Hematopoietic multipotent progenitor cell treated with erythropoietin and hydrocortisone succinate and interleukin-3 and kit ligand, for 4 days (in vitro differentiated cells): ENCODE measurements at places on chromosomes 3 and 15.

DNA sequence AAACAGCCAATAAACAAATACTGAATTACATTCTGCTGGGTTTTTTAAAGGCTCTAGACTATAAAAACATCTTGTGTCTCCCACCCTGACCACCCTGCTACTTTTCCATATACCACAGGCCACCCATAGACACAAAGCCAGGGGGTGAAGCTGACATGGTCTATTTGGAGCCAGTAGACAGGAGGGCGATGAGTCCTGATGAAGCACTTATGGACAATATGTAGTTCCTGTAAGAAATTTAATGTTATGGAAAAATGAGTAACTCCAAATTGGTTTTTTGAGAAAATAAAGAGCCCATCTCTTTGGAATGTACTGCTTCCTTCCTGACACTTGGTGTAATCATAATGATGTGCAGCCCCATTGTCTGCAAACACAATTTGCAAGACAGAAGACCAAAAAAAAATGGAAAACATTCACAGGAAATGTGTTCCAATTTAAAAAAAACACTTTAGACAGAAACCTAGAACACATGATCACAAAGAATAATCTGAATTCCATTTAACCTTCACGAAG lies 11.8 kb downstream of the SSR3 start:
- no peak for DNase-seq

DNA sequence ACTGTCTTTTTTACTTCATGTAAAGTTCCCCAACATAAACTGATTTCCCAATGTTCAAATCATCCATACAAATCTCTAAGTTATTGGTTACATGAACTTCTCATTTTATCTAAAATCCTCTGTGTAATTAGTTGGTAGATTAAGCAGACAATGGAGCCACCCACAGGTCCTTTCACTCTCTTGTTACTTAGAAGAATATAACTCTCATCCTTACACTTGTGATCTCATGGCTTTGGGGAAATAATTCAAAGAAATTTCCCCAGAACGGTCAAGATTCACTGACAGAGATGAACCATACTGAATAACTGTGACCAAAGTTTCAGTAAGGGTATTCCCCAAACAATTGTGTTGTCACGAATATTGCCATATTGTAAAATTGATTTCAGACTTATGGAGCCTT lies 1102.6 kb upstream of the EPHA6 start:
- DNase-seq, result no peak

GRCh38 chr15:40746916-40747418 lies 8.1 kb downstream of the RMDN3 start:
- DNase-seq, result peak; percentile 58

GRCh38 chr3:24145981-24146822 lies 201.1 kb downstream of the NR1D2 start:
- DNase-seq, result no peak

DNA sequence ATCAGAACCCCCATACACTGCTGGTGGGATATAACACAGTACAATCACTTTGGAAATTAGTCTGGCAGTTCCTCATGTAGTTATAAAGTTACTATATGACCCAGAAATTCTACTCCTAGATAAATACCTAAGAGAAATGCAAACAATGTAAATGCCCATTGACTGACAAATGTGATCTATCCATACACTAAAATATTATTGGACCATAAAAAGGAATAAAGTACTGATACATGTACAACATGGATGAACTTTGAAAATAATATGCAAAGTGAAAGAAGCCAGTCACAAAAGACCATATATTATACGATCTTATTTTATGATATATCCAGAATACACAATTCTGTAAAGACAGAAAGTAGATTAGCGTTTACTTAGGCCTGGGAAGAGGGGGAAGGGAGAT lies 7.8 kb downstream of the IMPG2 start:
- DNase-seq, result no peak

DNA sequence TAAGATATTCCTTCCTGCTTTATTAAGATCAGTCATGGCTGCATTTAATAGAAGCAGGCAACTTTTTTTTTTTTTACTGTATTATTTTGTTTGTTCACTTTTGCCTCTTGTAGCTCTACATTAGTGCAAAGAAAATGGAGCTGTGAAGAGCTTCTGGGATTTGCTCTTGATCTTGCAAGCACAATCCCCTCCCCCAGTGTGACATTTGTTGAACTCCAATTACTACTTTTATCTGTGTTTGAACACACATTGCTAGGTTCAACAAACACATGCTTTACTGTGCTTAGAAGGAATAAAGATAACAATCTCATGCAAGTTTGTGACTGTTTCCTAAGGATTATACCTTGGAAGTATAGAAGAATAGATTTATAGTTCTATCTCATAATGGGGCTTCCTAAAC lies 648.8 kb downstream of the NLGN1 start:
- DNase-seq, result no peak

GRCh38 chr15:67047149-67047661 lies 18.2 kb upstream of the SMAD3 start:
- DNase-seq, result no peak

DNA sequence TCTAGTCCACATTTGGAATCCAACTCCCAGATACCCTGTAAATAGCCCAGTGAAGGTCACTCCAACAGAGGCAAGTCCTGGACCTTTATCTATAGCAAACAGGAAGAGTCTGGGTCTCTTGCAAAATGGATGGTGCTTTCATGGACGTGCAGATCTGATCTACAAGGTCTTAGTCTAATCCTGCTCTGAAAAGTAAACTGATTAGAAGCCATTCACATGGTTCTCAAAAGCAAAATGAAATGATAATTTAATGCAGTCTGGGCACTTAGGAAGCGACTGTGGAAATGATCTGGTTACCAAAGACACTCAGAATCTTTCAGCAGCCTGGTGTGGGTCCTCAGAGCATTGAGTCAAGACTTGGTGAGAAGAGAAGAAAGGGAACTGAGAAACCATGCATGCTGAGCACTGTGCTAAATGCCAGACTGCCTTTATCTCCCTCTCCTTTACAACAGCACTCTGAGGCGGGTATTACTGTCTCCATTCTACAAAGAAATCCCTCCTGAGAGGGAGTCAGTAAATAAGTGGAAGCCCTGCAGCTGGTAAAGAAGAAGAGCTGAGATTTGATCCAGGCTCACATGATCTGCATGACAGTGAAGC lies 29.0 kb downstream of the AQP9 start:
- no peak for DNase-seq

DNA sequence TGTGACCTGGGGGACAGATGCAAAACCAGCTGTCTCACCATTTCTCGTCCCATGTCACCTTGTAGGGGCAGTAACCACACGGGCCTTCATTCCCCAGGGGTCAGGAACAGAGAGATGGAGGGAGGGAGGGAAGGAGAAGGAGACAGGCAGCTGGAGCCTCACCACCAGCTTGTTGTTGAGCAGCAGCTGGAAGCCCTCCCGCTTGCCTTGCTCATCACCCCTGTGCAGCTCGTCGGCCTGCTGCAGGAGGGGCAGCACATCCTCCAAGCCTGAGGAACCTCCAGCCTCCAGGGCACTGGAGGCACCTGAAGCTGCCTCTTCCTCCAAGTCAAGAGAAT lies 10.3 kb downstream of the RMDN3 start:
- DNase-seq, result peak; percentile 25

- no peak for DNase-seq
These were observed 266.6 kb upstream of the ICE2 start for GRCh38 chr15:60745469-60746061.

DNA sequence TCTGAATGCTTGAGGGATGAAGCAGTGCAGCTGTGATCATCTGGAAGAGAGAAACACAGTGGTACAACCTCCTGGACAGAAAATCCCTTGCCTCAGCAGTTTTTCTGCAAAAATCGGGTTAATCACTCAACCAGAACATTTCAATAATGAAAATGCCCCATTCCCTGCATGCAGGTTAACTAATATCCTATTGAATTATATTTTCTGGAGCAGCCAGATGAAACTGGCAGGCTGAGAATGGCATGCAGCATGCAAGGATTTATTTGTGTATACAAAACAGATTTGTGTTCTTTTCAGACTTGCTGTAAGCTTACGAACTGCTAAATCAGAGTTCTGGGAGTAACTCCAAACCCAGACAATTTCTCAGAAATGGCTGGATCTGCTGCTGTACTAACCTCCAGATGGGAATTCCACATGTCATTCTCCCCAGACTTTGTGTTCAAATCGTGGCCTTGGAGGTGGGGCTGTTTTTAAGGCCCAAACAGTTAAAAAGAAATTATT lies 39.1 kb downstream of the SLC9A9 start:
- DNase-seq, result no peak

DNA sequence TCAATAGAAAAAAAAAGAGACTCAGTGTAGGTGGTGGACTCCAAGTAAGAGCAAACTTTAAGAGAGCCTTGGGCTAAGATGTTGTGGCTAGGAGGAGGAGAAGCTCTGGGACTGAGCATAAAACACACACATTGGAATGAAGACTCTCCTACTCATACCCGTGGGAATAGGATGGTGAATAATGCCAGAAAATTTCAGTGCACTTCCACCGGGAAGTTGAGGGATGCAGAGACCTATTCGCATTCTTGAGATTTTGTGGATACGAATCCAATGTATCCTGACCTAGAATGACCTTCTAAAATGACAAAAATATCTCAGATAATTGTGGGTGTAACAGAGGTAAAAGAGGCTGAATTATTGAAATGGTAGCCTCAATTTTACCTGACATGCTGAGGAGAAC lies 388.7 kb upstream of the SGO1 start:
- no peak for DNase-seq

DNA sequence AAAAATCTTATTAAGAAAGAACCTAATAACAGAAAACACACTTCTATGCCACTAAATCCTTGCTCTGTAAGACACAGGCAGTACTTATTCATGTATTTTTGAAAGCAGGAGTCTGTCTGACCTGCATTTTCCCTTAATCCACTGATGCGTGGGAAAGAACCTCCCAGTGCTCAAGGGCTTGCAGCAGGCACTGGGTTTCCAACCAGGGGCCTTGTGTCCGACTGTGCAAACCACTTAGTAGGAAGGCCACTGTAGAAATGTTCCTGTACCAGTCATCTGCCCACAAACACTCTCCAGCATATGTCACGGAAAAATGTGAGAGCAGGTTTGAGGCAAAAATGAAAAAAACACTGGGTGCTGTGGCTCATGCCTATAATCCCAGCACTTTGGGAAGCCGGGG lies 12.4 kb downstream of the CXCR6 start:
- no peak for DNase-seq

- DNase-seq, result no peak
These were observed 779 bp downstream of the ST3GAL6 start for GRCh38 chr3:98763819-98764418.

DNA sequence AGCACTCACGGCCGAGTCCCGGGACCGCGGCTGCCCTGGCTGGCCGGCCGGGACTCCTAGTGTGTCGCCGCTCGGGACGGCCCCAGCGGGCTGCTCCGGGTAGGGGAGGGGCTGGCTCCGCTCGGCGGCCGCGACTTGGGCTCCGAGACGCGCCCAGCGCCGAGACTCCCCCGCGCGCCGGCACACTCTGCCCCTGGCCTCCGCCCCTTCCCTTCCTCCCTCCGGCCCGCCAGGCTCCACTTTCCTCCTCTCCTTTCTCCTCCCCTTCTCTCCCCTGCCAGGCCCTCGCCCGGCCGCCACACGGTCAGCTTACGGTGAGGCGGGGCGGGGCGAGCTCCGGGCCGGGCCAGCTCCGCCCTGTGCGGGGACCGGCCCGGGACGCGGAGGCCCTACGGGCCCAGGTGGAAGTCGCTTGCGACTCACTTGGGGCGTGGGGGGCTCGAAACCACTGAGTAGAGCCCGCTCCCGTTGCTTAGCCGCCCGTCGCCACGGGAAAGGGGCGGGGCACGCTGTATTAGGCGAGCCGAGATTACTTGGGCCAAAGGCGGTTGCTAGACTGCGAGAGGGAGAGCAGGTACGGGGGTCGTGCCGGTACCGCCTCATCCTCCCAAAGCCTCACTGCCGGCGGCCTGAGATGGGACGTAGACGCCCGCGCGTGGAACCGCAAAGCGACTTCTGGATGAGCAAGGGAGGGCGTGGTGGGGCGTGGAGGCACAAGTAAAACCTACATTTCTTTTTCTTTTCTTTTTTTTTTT lies at the start of gene ITGB5:
ITGB5 (minus strand) TSS at position 189 of the 755 bp plus-strand sequence. CDS start 365 bp downstream, outside the sequence.
- peak; percentile 48 for DNase-seq

GRCh38 chr3:132318451-132318850 lies 1.2 kb downstream of the ACP3 start:
- no peak for DNase-seq

DNA sequence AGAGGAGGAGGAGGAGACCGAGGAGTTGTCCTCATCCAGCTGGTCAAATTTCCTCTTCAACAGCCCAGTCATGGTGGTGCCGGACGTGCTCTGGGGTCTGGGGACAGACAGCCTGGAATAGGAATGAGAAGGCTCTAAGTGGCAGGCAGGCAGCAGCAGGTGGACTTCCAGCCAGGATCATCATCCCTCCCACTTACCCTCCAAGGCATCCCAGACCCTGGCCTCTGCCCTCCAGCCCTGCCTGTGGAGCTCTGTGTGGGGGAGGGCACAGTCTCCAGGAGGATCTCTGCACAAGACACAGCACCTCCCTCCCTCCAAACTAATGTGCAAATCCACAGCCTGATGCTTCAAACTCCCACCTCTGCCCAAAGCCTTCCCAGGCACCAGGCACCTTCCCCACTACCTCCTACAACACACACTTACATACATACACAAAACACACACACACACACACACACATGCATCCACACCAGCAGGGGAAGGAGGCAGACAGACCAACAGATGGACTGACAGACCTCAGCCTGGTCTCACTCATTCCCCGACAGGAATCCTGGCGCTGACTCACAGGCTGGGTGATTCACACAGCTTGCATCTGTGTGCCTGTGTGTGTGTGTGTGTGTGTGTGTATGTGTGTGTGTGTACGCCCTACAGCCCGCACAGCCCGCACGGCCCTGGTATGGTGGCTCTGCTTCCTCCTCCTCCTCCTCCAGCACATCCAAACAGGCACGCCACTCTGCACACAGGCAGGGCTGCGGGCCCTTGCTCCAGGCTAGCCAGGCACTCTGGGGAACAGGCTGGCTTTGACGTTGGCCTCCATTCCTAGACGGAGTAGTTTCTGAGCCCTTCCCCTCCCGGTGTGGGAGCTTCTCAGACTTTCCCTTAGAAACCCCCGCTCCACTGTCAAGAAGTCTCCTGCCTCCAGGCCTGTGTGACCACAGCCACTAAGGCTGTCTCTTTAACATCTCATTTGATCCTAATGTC lies 6.5 kb downstream of the CSRNP1 start:
- peak; percentile 88 for DNase-seq

DNA sequence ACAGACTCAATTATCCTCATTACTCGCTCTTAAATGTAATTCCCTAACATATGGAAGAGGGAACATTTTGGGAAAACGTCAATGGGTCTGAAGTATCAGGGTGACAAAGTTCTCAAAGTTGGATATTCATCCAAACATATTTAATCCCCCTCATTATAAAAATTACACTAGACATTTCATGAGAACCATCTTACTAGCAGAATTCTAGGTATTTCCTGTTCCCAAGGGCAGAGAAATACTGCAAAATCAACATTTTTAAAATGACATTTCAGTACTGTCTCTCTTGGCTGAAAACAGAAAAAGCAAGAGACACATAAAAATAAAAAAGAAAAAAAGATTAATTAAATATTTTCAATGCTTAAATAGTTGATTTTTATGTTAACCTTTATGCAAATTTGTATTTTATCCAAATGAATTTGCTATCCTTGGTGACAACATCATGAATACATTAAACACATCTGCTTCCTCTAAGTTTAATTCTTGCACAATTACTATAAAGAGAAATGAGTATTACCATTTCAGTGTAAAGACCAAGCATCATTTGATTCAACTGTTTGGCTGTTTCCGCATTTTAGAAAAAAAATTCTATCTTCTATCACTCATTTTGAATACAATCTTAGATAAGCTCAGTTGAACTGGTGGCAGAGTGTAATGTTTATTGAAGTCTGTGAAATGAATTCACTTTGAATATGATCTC lies 114.8 kb upstream of the COL8A1 start:
- DNase-seq, result no peak
